ENCODE measurements at places on chromosomes 13 and 19. TPM values are rescaled to one million over a fixed set of nuclear protein-coding genes. Genes with fewer than 3 reads are reported as not detected.

Gene CCNA1
- 0.70 TPM for total RNA-seq

Gene IGFL2
- total RNA-seq: 1.0 TPM

Gene UHRF1
- total RNA-seq: 157 TPM

Gene DAND5
- total RNA-seq: 0.31 TPM

Gene B3GNT8
- 0.55 TPM for total RNA-seq

Gene IL17D
- 0.41 TPM for total RNA-seq

Gene FARP1
- total RNA-seq: 0.58 TPM

Gene NECTIN2
- total RNA-seq: 0.98 TPM

Gene PTPRS
- total RNA-seq: 2.3 TPM

Data from activated naive CD4-positive, alpha-beta T cell treated with anti-CD3 and anti-CD28 coated beads, Interleukin-2, amount 50 U/mL, for 72 hours (primary cell).